Body of pancreas (tissue), 4 donors: ENCODE measurements at places on chromosomes 7 and 10. TPM values are rescaled to one million over a fixed set of nuclear protein-coding genes. Genes with fewer than 3 reads are reported as not detected.

C10orf105 gene
- not detected for total RNA-seq

PHKG1 gene
- not detected for total RNA-seq

GPR15LG gene
- not detected for total RNA-seq

GRCh38 chr7:26081638-26082037, 70.4 kb upstream of the NFE2L3 start:
- no peak for DNase-seq

- peak; percentile 54 for DNase-seq
These were observed at the start of gene UBTD1 for GRCh38 chr10:97498841-97499560. Gene UBTD1 (plus strand): TSS chr10:97498924. CDS start chr10:97499204, 280 bp downstream.

GRCh38 chr10:132606536-132607316, 69.1 kb downstream of the INPP5A start:
- DNase-seq: peak; percentile 40

DNA sequence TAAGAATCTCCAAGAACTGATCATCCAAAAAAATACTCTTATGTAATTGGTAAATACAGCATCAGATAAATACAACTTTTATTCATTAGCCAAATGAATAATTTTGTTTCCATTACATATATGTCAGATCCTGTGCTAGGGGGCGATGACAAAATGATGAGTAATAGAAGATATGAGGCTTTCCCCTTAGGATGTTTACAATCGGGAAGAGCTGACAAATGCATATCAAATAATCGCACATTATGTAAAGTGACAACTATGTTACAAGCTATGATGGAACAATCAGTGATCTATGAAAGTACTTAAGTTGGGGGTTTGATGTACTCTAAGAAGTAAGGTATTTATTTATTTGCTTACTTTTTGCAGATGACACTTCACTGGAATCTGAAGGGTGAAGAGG, 465.6 kb upstream of the VSTM2A start:
- DNase-seq: no peak
